ENCODE measurements at places on chromosomes 2 and 18.

DNA sequence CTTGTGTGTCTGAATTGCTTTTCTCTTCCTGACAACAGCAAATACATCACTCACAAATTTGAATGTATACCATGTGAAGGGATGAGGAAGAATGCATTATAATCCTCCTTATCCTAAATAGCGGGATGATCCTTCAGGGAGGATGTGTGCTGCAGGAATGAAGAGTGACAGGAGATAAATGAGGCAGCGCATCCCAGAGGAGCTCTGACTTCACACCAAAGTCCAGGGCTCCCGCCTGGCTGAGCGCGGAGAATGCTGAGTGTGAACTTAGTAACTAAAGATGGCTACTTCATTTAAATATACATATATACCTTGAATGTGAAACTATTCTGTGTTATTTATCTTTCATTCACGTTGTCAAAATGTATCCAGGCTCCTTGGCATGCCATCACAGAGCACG is 145.2 kb upstream of the TPO start:
- DNase-seq: no peak

DNA sequence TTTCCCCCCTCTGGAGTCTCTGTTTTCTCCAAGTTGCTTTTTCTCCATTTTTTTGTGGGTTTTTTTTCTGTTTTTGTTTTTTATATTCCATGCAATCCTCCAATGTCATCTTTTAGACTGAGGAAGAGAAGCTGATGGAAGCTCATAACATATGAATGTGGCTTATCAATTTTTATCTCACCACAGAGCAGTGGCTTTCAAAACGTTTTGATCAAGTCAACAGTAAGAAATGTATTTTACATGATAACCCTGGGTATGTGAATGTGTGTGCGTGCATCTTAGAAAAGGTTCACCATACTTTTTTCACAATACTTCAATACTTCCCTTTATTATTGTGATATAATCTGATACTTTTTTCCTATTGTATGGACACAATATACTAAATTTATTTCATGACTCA is 64.6 kb upstream of the CDCA7 start:
- DNase-seq: no peak

- no peak for DNase-seq
Measured at GRCh38 chr2:64695721-64696261, 42.1 kb upstream of the SERTAD2 start.

DNA sequence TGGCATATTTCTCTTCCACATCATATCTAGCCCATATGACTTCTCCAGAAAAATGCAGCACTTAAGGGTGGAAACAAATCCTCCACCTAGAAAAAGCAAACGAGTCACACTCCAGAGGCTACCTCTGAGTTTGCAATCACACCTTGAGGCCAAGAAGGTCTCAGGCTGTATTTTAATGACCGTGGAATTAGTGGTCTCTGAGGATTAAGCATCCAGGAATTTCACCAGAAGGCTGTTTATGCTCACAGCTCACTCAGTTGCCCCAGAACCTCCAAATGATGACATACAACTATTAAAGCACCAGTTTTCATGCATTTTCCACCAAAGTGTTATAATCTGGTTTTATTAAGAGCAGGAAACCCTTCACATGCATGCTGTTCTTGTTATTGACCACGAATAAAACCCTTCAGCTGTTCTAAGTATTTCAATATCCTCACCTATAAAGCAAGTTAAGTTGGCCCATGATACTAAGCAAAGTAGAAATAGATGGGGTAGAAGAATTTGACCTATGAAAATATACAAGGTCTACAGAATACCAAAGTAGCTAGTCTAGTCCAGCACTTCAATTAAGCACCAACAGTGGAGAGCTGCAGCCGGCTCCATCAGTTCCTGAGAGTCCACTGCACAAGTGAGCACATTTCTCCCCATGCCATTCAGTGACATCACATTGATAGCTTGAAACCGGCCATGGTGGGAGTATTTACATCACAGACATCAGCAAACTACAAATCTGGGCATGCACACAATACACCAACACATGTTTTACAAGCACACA is 39.5 kb upstream of the SLC14A1 start:
- no peak for DNase-seq

DNA sequence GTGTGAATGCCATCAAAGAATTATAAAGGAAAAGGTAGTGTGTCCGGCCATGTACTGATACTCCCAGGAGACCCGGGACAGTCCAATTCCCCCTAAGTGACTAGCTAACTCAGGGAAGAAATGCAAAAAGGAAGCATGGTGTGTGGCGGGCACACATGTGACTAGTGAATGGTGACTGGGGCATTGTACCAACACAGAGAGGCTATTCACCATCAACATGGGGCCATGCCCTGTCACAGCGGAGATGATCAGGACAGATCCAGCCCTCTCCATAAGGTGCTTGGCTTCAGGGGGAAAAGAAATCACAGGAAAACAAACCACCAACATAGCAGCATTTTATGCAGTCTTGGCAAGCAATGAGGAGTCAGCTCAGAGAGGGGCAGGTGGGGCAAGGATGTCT is 34.3 kb downstream of the FAM168B start:
- DNase-seq: no peak

- no peak for DNase-seq
Measured at GRCh38 chr18:36194600-36195315, 7.5 kb downstream of the MOCOS start.

GRCh38 chr2:133484106-133484505 is 84.2 kb downstream of the NCKAP5 start:
- DNase-seq: no peak

GRCh38 chr2:45651415-45652089 is at the start of gene PRKCE:
Gene PRKCE (plus strand): TSS chr2:45651675.
- peak; percentile 5 for DNase-seq

DNA sequence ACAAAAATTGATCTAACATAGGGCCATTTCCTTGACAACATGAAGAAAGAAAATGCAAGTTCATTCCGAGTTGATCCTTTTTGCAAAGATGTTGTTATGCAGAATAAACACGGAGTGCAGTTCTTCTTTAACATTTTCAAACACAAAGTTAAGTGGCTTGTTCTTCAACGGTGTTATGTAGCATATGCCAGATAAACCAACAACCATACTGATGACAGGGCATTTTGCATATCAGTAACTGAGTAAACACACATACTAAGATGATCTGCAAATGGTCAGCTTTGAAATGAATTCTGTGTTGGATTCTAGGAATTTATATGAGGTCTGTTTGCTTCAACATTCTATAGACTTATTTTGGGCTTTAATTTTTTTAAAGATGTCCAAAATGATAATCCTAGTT is 266.4 kb downstream of the GPD2 start:
- no peak for DNase-seq

- no peak for DNase-seq
Measured at GRCh38 chr2:162704496-162704895, 134.1 kb downstream of the KCNH7 start.

GRCh38 chr18:45222180-45222579 is 393.1 kb upstream of the SLC14A2 start:
- no peak for DNase-seq

DNA sequence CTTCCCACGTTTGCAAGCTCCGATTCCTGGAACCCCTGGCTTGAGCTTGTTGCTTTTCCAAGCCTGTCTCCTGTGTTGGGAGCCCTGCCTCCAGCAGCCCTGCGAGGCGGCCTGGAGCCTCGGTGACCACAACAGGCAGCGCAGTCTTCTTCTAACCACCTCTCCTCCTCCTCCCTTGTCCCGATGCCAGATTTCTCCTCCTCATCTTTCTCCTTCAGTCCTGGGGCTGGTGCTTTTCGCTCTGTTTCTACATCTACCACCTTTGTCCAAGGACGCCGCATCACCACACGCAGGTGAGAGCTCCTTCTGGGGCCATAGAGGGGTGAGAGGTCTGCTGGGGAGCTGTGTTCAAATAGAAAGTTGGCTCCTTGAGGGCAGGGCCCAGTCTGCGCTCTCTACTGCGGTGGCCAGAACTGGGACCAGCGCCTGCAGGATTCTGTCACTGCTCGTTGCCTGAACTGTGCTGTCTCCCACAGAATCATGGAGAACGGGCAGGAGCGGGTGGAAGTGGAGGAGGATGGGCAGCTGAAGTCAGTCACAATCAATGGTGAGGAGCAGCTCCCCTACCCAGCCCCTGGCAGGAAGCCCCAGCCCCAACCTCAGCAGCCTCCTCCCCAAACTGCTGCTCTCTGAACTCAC is 3.9 kb downstream of the DNAJB2 start:
- DNase-seq: no peak

- DNase-seq: no peak
Measured at GRCh38 chr2:157498483-157498882, 54.6 kb upstream of the CYTIP start.

GRCh38 chr18:76979111-76979751 is 153.4 kb downstream of the MBP start:
- no peak for DNase-seq

DNA sequence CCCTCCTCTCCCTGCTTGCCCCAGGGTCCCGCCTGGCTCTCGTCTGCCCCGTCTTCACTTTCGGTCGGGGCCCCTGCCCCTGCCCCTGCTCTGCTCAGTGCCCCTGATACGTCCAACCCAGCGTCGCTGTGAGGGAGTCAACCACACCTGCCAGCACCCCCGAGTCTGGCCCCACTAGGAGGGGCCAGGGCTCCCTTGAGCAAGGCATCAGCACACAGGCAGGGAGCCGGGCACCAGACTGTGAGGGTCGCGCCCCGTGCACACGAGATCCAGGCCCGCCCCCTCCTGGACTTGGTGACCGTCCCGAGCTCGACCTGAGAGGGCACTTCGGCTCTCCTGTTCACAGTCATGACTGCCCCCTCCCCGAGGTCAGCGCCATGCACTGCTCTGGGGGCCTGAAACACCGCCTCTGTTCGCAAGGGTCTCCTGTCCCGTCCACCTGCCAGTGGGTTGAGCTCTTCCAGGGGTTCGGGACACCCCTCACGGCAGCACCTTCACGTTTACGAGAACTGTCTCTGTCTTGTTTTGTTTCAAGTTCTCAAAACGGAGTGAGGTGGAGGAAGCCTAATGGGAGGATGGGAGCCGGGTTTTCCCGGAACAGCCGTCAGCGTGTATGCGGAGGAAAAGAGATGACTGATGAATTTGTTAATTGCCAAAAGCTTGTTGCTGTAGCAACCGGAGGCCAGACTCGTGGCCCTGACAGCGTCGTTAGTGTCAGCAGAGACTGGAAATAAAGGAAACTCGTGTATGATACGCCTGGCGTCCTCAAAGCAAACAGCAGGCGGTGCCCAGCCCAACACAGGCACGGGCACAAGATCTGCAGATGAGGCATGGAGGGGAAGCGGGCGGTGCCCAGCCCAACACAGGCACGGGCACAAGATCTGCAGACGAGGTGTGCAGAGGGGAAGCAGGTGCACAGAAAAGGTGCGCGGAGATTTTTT is 48.2 kb upstream of the KCNG2 start:
- DNase-seq: no peak

- DNase-seq: no peak
Measured at GRCh38 chr2:121390082-121390692, 105.2 kb upstream of the TFCP2L1 start.

DNA sequence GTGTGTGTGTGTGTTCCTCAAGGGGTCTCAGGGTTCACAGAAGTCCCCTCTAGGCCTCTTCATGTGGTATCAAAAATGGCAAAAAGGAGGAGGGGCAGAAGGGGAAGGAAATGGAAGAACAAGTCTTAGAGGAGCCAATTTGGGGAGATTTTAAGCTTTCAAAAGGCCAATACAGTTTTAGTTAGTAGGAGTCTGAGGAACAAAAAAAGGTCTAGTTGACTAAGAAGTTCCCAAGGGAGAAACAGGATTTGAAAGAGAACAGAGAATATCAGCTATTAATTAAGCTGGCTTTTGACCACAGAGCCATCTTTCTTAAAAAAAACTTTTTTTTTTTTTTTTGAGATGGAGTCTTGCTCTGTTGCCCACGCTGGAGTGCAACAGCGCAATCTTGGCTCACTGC is 7.1 kb downstream of the RNF125 start:
- DNase-seq: no peak

GRCh38 chr18:49459404-49460171 is 857 bp downstream of the DYM start:
- no peak for DNase-seq

Measured in activated CD8-positive, alpha-beta memory T cell treated with anti-CD3 and anti-CD28 coated beads for 48 hours (primary cell).